ENCODE measurements at places on chromosomes 11 and 22.
A peak's percentile ranks its signal among the peaks of the same experiment; 100 is the strongest.

- no peak within 1 kb of the TSS for H3K4me3 ChIP-seq
- no peaks in the 10 kb centered on the region for H3K27me3 ChIP-seq
- DNase-seq, result no peak
- H3K36me3 ChIP-seq, result no peaks in the 10 kb centered on the region
- H3K27ac ChIP-seq, result no peak within 1 kb of the TSS
- H3K4me1 ChIP-seq, result no peaks in the 10 kb centered on the region
Measured at GRCh38 chr11:121100943-121101342, at the start of gene TECTA. TECTA (plus strand) TSS chr11:121101243; CDS start chr11:121102666, 1,423 bp downstream.

DNA sequence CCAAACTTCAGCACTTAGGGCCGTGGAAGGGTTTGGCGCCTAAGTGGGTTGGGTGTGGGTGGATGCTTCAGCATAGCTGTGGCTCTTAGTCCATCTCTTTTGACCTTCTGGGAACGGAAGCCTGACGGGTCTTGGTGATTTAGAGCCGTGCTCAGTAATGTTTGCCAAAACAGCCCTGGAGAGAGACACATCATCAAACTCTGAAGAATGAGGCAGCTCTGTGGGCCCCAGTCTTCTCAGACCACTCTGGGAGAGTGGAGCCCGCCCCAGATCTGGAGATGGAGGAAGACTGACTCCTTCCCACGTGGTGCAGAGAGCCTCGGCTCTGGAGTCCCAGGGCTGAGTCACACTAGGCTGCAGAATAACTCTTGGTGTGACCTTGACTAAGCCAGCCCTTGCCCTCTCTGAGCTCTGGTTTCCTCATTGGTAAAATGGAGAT, 168.9 kb downstream of the C11orf91 start:
- H3K27me3 ChIP-seq, result no peaks in the 10 kb centered on the region
- no peak overlapping the region for H3K27ac ChIP-seq
- no peaks in the 10 kb centered on the region for H3K4me1 ChIP-seq
- H3K4me3 ChIP-seq, result no peak overlapping the region

DNA sequence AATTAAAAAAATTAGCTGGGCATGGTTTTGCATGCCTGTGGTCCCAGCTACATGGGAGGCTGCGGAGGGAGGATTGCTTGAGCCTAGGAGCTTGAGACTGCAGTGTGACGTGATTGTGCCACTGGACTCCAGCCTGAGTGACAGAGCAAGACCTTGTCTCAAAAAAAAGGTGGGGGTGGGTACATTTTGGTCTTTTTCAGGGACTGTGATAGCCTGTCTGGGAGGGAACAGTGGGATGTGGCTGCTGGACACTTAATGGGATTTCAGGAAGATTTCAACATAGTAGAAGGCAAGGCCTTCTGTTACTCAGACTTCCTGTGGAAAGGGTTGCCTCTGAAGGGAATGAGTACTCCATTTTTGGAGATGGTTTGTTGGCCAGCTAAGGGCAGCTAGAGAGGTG, 40.6 kb downstream of the RELT start:
- H3K4me1 ChIP-seq, result no peaks in the 10 kb centered on the region
- H3K27me3 ChIP-seq, result no peaks in the 10 kb centered on the region
- no peak overlapping the region for H3K4me3 ChIP-seq
- DNase-seq, result no peak

DNA sequence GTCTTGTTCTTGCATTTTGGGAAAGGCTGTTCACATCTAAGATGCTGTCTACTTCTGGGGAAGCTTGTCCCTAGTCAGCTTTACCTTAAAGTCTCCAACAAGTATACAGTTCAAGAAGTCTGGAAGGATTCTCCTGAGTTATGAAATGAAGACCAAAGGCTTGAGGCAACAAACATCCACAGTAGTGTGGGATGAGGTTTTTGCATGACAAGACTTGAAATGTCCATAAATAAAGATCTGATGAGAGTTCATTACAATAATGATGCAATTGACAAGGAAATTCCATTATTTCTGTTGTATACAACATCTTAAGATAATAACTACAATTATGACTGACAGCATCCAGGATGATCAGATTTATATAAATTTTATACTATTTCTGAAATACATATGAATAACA, 21.3 kb upstream of the KDM4E start:
- no peaks in the 10 kb centered on the region for H3K27me3 ChIP-seq
- no peak for DNase-seq
- no peaks in the 10 kb centered on the region for H3K36me3 ChIP-seq
- H3K4me1 ChIP-seq, result no peaks in the 10 kb centered on the region

GRCh38 chr11:65432686-65433582, 10.3 kb downstream of the NEAT1 start:
- peak overlapping the region; percentile 100 for H3K27ac ChIP-seq
- no peak overlapping the region for H3K4me3 ChIP-seq
- H3K36me3 ChIP-seq, result no peaks in the 10 kb centered on the region
- peak; percentile 37 for DNase-seq

- H3K36me3 ChIP-seq, result no peaks in the 10 kb centered on the region
- no peak overlapping the region for H3K27ac ChIP-seq
- no peaks in the 10 kb centered on the region for H3K4me1 ChIP-seq
- no peak for DNase-seq
- no peak overlapping the region for H3K4me3 ChIP-seq
Measured at GRCh38 chr11:121814296-121814695, 301.7 kb downstream of the BLID start.

GRCh38 chr11:82924522-82925224, 23.1 kb downstream of the DDIAS start:
- no peak overlapping the region for H3K4me3 ChIP-seq
- H3K27ac ChIP-seq, result no peak overlapping the region
- no peak for DNase-seq
- no peaks in the 10 kb centered on the region for H3K27me3 ChIP-seq
- no peaks in the 10 kb centered on the region for H3K36me3 ChIP-seq
- H3K4me1 ChIP-seq, result peaks cover 13% of the 10 kb centered on the region

- DNase-seq, result no peak
- H3K36me3 ChIP-seq, result no peaks in the 10 kb centered on the region
- no peak overlapping the region for H3K4me3 ChIP-seq
Measured at GRCh38 chr11:94958121-94958696, 15.1 kb downstream of the CWC15 start.

DNA sequence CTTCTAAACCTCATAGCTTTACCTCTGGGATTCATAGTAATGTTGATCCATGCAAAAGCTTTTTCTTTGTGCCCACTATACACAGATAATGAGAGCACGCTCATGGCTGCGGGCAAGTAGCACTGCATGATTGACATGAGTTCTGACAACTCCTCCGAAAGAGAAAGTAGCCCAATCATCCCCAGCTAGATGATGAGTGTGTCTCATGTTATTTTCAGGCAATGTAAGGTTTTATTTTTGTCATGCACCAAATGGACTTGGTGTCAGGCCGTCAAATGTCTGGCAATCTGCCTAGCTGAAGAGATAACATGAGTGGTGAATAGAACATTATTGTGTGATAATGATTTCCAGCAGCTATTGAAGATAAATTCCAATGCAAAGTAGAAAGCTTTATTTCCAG, 662.6 kb downstream of the NTM start:
- H3K27me3 ChIP-seq, result no peaks in the 10 kb centered on the region
- H3K36me3 ChIP-seq, result no peaks in the 10 kb centered on the region
- DNase-seq, result no peak

GRCh38 chr11:62471603-62472002, 52.8 kb downstream of the SCGB1A1 start:
- H3K36me3 ChIP-seq, result no peaks in the 10 kb centered on the region
- no peak overlapping the region for H3K4me3 ChIP-seq
- no peaks in the 10 kb centered on the region for H3K4me1 ChIP-seq
- no peaks in the 10 kb centered on the region for H3K27me3 ChIP-seq
- no peak for DNase-seq

- H3K4me3 ChIP-seq, result no peak overlapping the region
- no peaks in the 10 kb centered on the region for H3K27me3 ChIP-seq
- H3K36me3 ChIP-seq, result no peaks in the 10 kb centered on the region
- H3K27ac ChIP-seq, result no peak overlapping the region
Measured at GRCh38 chr11:48184452-48184851, 32.2 kb upstream of the OR4B1 start.
